ENCODE measurements at places on chromosomes 2 and 18. TPM values are rescaled to one million over a fixed set of nuclear protein-coding genes. Genes with fewer than 3 reads are reported as not detected.

Gene PROKR1
- polyA plus RNA-seq = 0.06 TPM

Gene ELOA2
- not detected for polyA plus RNA-seq

Gene CD28
- polyA plus RNA-seq = not detected

Gene QPCT
- polyA plus RNA-seq = not detected

Gene B4GALT6
- 17.8 TPM for polyA plus RNA-seq

Gene GYPC
- not detected for polyA plus RNA-seq

Gene SOWAHC
- 5.8 TPM for polyA plus RNA-seq

Gene CHST9
- 0.32 TPM for polyA plus RNA-seq

Gene IL18RAP
- polyA plus RNA-seq = not detected

Gene GCG
- not detected for polyA plus RNA-seq

Gene CEP76
- 21.4 TPM for polyA plus RNA-seq

Gene ANKRD44
- 60.2 TPM for polyA plus RNA-seq

Gene SERPINB8
- polyA plus RNA-seq = 7.0 TPM

Gene SPEG
- polyA plus RNA-seq = 58.3 TPM

Gene CDCA7
- 0.78 TPM for polyA plus RNA-seq

Gene ESCO1
- 21.9 TPM for polyA plus RNA-seq

Gene CABYR
- 6.9 TPM for polyA plus RNA-seq

Gene CTNNA2
- polyA plus RNA-seq = 184 TPM

Gene RGPD4
- 0.26 TPM for polyA plus RNA-seq

Gene C2orf74
- 17.4 TPM for polyA plus RNA-seq

Gene SLC19A3
- polyA plus RNA-seq = 2.9 TPM

Gene GPR45
- polyA plus RNA-seq = 4.1 TPM

Gene COBLL1
- not detected for polyA plus RNA-seq

Gene LYPD6
- 2.3 TPM for polyA plus RNA-seq

Gene ZNF521
- polyA plus RNA-seq = 101 TPM

Gene SERPINB11
- not detected for polyA plus RNA-seq

Gene COMMD1
- 69.1 TPM for polyA plus RNA-seq

Gene LINC00305
- not detected for polyA plus RNA-seq

Gene HOXD11
- polyA plus RNA-seq = not detected

Gene CHRND
- polyA plus RNA-seq = not detected

Gene SEH1L
- polyA plus RNA-seq = 11.5 TPM

Gene ZNF804A
- polyA plus RNA-seq = 2.9 TPM

Gene OTOF
- not detected for polyA plus RNA-seq

Gene GALR1
- polyA plus RNA-seq = 0.14 TPM

Gene CHAC2
- polyA plus RNA-seq = 7.7 TPM

Gene TNFRSF11A
- not detected for polyA plus RNA-seq

Gene BCL2
- polyA plus RNA-seq = 3.4 TPM

Gene CCT4
- polyA plus RNA-seq = 132 TPM

Gene RBM44
- 2.5 TPM for polyA plus RNA-seq

Gene STK17B
- polyA plus RNA-seq = 0.67 TPM

Gene PDE1A
- polyA plus RNA-seq = 1.6 TPM

Gene PRKCE
- 6.6 TPM for polyA plus RNA-seq

Gene SCYGR4
- not detected for polyA plus RNA-seq

Gene CAD
- polyA plus RNA-seq = 14.2 TPM

Gene CFAP65
- polyA plus RNA-seq = 1.7 TPM

Gene SPDYA
- polyA plus RNA-seq = 0.22 TPM

Gene ZSWIM2
- 0.86 TPM for polyA plus RNA-seq

Gene LIPG
- 0.85 TPM for polyA plus RNA-seq

Gene NEB
- 2.9 TPM for polyA plus RNA-seq

Gene OSBPL6
- 11.8 TPM for polyA plus RNA-seq

Gene RNU2-63P
- polyA plus RNA-seq = not detected

Gene CCDC138
- 17.3 TPM for polyA plus RNA-seq

Gene VSNL1
- polyA plus RNA-seq = 64.1 TPM

Gene IL36G
- polyA plus RNA-seq = not detected

Measured in neural cell (in vitro differentiated cells).